ENCODE measurements at places on chromosomes 5 and 9.

GRCh38 chr5:10726913-10727517, 34.0 kb downstream of the DAP start:
- DNase-seq = no peak

GRCh38 chr9:77605449-77606220, 42.5 kb downstream of the GNA14 start:
- no peak for DNase-seq

DNA sequence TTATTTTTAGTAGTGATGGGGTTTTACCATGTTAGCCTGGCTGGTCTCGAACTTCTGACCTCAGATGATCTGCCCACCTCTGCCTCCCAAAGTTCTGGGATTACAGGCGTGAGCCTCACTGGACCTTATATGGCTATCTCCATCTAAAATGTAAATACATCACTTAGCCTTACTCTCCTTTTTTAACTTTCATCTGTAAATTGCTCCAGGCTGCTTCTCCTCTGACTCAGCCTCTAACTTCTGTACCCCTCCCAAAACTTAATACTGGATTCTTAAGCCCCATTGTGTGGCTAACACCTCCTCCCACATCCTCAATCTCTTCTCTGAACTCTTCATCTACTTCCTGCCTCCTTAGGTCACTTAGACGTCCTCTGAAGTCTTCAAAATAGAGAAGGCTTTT, 4.0 kb downstream of the SNX30 start:
- DNase-seq = no peak

GRCh38 chr5:21574438-21574837, 1278.7 kb downstream of the CDH12 start:
- no peak for DNase-seq

GRCh38 chr5:116789522-116789921, 214.9 kb upstream of the SEMA6A start:
- DNase-seq = no peak

GRCh38 chr5:52898961-52899680, 90.0 kb upstream of the ITGA2 start:
- no peak for DNase-seq

DNA sequence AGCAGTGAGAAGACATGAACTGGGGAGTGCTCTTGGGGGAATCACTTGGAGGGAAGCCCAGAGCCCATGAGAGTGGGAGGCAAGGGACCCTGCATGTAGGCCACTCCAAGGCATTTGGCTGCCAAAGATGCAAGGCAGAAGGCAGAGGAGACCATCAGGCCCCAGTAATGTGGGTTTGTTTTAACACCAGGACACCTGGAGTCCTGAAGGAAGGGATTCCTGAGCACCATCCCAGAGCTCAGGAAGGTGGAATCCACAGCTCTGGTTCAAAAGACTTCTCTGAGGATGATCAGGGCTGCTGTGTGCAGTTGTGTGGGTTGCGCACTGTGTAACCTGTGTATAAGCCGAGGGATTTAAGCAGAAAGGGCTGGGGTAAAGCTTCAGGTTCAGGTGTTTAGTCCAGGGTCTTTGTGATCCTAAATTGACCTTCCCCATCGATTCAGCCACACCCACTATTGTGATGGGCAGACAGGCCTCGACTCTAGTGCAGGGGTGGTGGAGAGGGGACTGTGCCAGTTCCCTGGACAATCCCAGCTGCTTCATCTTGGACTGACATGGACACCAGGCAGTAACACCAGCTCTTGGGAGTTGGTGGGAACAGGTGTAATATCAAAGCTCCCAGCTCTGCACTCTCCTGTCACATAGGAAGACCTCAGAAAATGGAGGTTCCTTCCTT, 11.0 kb downstream of the B4GALT7 start:
- DNase-seq = no peak

- DNase-seq = no peak
Observed at GRCh38 chr5:135076801-135077200, 42.8 kb upstream of the PITX1 start.

GRCh38 chr5:93967923-93968322, 226.5 kb upstream of the POU5F2 start:
- DNase-seq = no peak

DNA sequence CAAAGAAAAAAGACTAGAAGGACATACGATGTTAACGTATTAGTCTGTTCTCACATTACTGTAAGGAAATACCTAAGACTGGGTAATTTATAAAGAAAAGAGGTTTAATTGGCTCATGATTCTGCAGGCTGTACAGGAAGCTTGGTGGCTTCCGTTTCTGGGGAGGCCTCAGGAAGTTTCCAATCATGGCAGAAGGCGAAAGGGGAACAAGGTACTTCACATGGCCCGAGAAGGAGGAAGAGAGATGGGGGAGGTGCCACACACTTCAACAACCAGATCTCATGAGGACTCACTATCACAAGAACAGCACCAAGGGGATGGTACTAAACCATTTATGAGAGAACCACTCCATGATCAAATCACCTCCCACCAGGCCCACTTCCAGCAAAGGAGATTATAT, 110.1 kb downstream of the CARTPT start:
- no peak for DNase-seq

DNA sequence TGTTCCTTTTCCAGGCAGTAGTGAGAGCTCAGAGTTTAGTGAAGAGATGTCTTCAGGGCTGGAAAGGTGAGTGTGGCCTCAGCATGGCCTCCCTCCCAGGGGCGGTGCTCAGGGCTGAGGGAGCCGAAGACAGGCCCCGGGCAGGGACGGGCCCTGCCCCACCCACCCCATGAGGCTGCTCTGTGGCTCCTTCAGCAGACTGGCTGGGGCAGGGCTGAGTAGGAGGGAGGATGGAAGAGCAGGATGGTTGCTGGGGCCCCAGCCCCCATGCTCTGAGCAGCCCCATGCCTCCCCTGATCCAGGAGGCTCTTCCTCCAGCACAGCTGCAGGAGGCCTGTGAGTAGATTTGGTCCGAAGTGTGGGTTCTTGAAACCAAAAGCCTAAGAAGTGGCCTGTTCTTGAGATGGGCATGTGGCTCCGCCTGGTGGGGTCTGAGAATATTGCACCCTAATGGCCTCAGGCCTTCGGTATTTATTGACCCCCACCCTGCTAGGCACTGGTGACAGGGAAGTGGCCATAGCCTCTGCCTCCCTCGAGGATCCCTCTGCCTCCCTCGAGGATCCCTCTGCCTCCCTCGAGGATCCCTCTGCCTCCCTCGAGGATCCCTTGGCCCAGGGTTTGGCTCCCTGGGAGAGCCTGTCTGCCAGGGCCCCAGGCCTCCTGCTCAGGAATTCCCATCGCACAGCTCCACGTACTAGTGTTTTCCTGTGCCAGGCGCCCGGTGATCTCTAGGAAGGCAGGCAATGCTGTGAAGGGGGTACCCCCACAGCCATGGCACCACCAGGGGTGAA, 65.4 kb upstream of the GARNL3 start:
- peak; percentile 93 for DNase-seq

GRCh38 chr5:160082614-160083500, 36.4 kb downstream of the PWWP2A start:
- DNase-seq = no peak

Measured in right cardiac atrium (tissue), 5 donors.